ENCODE measurements at places on chromosomes 11 and 22. TPM values are rescaled to one million over a fixed set of nuclear protein-coding genes. Genes with fewer than 3 reads are reported as not detected.

TMEM86A gene
- total RNA-seq: 0.21 TPM

ARHGAP8 gene
- 0.96 TPM for total RNA-seq

C11orf65 gene
- total RNA-seq: not detected

C22orf42 gene
- not detected for total RNA-seq

OR4C12 gene
- total RNA-seq: not detected

SCGB1D1 gene
- not detected for total RNA-seq

KCNK4 gene
- not detected for total RNA-seq

CSF2RB gene
- total RNA-seq: not detected

HBB gene
- total RNA-seq: not detected

VPS26B gene
- 17.8 TPM for total RNA-seq

KCNJ1 gene
- total RNA-seq: not detected

OR8D4 gene
- total RNA-seq: not detected

LRRC56 gene
- 0.54 TPM for total RNA-seq

FDXACB1 gene
- total RNA-seq: 2.3 TPM

SHISA8 gene
- not detected for total RNA-seq

Measured in A549 treated with GW870086 at 1 μM for 4 hours (cell line).